ELF-1 (cell line): ENCODE measurements at places on chromosomes 16 and 17.
A peak's percentile ranks its signal among the peaks of the same experiment; 100 is the strongest.

DNA sequence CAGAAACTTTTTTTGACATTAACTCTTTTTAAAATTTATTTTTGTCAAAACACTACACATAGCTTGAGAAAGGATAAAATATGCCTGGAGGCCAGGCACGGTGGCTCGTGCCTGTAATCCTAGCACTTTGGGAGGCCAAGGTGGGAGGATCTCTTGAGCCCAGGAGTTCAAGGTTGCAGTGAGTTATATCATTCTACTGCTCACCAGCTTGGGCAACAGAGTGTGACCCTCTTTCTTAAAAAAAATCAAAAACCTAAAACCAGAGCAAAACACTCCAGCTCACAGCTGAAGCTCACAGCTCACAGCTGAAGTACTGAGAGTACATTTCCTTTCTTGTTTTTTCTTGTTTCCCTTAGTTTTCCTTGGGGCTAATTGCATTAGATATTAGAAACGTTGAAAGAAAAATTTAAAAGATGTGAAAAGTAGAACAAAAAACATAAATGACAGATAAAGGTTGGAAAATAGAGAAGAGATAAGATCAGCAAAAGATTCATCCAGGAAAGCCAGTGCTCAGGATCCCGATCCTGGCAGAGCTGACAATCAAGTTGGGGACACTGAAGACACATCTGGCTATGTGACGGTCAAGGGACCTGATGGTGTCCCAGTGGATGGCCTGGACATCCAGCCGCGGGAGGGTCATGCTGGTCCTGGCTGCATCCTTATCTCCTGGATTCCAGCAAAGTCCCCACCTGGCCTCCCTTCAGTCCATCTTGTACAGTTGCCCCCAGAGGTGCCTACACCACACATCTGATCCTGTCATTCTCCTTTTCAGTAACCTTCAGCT, 9.8 kb downstream of the CHST6 start:
- DNase-seq, result no peak

GRCh38 chr16:59319871-59320270, 585.8 kb upstream of the GOT2 start:
- no peak for DNase-seq

DNA sequence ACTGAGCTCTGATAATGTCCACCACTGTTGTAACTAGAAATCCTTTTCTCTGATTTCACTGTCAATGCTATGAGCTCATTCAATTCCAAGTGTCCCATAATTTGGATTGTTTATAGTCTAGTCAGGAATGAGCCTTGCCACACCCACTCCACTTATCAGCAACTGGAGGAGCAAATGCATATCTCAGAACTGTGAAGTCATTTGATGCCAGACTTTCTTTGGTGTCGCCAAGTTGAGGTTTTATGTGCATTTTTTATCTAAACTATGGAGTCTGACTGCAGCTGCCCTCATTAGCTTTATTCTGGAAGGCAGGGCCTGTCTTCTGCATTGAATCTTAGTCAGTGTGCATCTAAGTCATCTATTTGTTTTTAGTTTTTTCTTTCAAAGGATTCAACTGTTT, 361.3 kb downstream of the PMP22 start:
- no peak for DNase-seq

DNA sequence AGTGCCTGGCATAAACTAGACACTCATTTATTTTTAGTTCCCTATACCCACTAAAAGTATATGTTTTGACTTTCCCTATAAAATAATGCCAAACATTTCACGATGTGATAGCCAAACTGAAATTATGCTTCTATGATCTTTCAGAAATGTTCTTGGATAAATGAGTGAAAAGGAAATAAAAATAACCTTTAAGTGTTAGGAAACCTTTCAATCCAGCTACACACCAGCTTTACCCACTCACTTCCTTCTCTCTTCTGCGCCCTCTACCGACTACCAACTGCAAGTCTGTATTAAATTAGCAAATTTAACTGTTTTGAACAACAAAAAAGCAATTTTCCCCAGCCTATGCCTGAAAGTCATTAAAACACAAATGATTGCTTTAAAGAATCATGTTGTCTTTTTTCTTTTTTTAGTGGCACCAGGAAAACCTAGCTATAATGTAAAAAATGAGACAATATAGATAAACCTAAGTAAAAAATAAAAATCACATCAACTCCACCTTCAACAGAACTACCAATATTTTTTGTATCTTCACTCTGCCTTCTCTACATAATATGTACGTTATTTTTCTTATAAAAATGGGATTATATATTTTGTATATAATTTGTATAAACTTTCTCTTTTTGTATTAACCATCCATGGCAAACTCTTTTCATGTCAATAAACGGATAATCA, 13.2 kb upstream of the TMEM100 start:
- DNase-seq, result no peak

GRCh38 chr16:67773099-67773498, 33.3 kb downstream of the RANBP10 start:
- DNase-seq, result no peak

DNA sequence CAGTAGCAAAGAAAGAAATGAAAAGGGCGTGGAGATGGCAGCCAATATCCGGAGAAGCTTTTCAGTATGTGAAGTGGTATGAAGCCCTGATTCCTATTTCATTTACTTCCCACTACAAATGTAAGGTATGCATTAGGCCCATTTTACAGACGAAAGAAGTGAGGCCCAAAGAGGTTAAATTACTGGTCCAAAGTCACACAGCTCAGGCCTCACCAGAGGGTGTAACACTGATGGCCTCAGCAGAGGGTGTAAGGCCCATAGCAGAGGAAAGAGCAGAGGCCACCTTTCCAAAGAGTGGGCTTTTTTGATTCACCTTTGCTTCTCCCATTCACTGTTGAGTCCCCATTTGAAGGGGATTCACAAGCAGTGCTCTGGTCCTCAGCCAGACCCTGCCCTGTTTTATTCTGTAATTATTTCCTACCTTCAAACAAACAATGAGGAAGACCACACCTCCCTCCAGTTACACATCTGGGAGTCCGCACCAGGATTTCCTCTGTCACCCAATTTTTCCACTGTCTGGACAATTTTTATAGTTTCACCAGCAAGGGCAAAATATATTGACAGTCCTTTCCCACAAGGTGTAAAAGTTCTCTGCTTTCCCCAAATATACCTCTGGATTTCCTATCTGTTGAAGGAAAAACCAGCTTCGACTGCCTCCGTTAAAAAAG, 7.1 kb downstream of the ZFHX3 start:
- no peak for DNase-seq

DNA sequence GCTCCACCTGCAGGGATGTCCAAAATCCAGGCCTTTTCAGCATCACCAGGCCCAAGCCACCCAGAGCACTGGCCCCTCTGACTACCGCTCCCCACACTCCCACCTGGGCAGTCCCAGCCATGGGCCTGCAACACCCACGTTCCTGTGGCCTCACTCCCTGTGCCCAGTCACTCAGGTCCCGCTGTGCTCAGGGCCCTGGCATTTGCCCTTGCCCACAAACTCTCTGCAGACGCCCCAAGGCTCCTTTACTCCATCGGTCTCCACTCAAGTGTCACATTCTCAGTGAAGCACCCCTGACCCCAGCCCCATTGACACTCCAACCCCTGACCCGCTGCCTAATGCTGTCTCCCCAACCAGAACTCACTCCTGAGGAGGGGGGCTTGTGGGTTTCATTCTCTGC, 23.6 kb downstream of the MPG start:
- DNase-seq, result no peak

GRCh38 chr17:77944390-77945222, 13.9 kb upstream of the TNRC6C start:
- no peak for DNase-seq

DNA sequence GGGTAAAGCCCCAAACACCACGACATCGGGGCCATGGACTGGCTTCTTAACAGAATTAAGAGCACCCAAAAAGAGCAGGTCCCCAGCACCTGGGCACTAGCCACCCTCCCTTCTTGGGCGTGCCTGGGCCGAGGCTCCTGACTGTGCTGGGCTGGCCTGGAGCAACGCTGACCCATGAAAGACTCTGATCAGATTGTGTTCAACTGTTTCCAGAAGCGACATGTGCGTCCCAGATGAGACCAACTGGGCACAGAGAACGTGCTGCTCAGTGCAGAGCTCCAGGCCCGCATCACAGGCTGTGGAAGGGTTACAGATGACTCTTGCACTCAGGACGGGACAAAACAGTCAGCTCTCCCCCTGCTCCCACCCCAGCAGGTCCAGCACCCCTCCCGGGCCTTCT, 100.7 kb downstream of the KCNJ12 start:
- DNase-seq, result no peak

- no peak for DNase-seq
These were observed 2.3 kb upstream of the PRSS21 start for GRCh38 chr16:2814551-2815298.

DNA sequence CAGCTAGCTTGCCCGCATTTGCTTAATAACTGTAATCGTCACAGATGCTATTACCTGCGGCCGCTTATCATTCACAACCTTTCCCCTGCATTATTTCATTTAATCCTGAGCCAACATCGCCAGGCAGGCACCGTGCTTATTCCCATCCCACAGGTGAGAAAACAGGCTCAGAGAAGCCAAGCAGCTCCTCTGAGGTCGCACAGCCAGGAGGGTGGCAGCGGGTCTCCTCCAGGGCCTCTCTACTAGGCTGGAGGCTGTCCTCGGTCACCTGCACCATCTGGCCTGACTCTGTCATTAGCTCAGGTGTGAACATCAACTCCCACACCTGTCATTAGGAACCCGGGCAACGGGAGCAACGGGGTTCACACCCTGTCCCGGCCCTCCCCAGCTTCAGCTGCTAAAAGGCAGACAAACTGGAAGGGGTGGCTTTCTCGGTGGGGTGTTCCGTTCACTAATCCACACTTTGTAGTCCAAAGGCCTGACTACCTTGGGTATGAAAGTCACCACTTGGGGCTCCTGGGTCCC, 3.0 kb downstream of the PPL start:
- DNase-seq, result no peak

GRCh38 chr16:50197582-50197981, 44.5 kb downstream of the TENT4B start:
- DNase-seq, result no peak

DNA sequence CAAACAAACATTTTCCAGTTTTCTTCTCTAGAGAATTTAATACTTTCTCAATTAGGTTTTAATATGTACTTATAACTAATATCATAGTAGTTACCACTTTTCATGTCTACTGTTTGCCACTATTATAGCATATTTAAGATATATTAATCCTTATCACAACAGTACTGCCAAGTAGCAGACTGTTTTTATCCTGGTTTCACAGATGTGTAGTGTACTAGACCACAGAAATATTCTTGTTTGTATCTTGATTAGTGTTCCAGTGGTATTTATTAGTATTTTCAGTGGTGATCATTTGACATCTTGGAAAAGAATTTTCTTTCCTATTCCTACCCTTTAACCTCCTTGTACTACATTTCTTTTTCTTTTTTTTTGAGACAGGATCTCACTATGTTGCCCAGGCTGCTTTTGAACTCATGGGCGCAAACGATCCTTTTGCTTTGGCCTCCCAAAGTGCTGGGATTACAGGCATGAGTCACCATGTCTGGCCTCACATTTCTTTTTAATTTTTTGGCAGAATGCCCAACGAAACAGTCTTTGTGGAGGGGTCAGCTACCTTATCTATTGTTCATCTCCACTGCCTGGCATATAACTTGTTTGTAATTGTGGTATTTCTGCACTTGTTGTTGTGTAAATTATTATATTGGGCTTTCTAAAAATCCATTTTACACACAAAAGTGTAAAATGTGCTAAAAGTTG, 27.2 kb downstream of the MAP2K4 start:
- no peak for DNase-seq

DNA sequence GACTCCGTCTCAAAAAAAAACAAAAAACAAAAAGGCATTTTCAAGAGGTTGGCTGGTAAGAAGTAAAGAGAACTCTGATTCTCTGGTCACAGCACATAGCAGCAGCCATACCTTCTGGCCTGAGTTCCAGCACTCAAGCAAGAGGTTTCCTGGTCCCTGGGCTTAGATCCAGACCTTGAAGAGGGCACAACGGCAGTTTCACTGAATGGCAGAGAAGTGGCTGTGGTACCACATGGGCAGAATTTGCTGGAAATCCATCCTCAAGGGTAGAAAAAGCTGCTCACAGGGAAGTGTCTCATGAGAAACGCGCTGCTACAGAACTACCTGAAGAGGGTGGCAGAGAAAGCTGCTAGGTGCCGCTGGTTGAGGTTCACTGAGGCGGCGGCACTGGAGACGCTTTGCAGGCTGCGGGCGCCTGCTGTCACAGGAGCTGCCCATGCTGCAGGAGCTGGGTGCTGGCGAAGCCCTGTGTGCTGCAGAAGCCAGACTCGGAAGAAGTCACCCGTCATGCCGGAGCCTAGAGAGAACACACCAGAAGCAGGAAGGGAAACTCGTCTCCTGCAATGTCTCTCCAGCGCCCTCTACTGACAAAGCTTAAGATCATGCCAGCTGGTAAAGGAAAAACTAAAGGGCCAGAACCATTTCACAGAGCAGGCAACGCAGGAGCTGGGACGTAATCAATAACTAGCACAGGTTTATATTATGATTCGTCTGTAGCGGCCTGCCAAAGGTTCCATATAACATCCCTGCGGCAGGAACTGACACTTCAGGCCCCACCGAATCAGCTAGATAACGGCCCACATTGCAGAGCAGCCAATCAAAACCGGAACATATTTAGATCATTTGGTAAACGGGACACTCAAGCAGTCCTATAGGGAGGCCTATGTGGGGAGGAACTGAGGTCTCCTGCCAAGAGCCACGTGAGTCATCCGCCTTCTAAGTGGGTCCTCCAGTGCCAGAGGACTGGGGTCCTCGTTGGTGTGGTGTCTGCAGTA, 5.4 kb upstream of the ZNF213 start:
- DNase-seq, result peak; percentile 86

DNA sequence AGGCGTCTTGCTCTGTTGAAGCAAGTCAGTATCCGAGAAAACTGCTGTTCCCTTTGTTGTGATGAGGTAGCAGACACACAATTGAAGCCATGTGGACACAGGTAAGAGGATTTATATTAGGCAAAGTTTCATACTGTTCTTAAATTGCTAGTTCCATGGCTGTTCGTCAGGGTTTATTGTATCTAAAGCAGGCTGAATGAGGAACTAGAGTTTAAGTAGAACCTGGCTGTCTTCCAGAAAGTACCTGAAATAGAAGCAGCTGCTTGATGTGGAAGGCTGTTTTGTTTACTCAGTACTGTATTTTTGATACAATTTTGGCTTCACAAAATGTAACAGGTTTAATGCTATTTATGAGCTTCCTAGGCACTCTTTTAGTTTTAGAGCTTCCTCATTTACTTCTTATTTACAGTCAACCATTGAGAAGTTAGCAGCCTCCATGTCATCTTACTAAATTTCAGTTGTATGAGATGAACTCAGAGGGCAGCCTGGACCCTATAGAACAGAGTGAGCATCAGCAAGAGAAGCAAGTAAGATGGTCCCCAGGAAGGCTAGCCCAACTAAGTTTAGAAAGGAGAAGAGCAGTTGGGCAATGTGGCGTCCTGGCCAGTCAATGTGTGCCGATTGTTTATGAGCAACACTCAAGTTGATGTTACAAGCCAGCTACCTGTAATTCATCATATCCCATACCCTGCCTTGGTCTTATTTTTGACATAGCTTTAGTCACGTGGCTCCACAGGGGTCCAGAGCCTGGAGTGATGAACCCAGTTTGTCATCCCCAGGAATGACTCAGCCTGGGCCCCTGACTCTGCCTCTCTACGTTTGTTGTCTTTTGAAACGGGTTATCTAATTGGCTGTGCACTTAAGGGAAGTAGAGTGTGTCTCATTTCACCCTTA, 9.7 kb upstream of the ARL2BP start:
- peak; percentile 13 for DNase-seq
